ENCODE measurements at places on chromosomes 11 and 22.

GRCh38 chr11:10908215-10908951 lies 50.5 kb upstream of the ZBED5 start:
- no peak for DNase-seq

DNA sequence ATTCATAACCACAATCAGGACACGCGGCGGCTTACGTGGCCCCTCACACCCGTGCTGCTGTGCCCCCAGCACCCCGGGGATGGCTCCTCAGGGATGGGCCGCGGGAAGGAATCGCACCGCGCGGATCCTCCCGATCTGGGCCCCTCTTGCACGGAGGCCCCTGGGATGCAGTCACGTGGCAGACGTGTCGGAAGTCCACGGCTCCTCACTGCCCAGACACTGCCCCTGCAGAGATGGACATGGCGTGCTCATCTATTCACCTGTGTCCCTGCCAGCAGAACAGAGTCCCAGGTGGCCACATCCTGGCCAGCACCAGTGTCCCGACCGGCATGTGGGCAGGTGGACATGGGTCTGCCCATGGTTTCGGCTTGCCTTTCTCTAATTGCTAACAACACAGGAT lies 12.8 kb downstream of the MOB2 start:
- DNase-seq, result peak; percentile 71

DNA sequence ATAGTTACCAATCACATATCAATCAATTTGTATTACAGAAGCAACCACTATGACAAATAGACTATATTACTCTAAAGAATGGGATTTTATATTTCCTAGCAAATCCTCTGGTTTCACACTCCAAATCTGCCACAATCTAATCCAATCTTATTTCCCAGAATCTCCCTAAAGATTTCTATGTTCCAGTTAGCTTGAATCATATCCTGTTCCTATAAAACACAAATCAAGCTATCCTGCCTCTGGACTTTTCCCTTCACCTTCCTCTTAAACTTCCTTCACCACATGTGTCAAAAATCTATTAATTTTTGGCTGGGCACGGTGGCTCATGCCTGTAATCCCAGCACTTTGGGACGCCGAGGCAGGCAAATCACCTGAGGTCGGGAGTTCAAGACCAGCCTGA lies 50.0 kb downstream of the PIK3C2A start:
- no peak for DNase-seq

- no peak for DNase-seq
Measured at GRCh38 chr22:30470655-30471054, 1.2 kb downstream of the SEC14L3 start.

DNA sequence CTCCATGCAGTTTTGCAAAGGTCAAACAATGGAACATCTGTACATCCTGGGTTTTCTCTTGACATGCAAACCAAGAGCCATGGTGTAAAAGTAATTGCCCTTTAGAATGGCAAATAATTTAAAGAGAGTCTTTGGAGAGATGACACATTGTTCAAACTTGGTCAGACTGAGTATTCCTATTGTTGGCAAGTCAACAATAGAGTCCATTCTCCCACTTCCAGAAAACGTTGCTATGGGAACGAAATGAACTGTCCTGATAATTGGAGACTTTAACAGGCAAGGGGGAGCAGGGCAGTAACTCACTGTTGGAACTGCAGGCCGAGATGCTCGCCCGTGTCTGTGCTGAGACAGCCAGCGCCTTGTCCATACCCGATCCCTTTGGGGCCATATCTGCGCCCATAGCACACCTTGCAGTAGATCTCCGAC lies 13.9 kb downstream of the CSRP3 start:
- no peak for DNase-seq

GRCh38 chr11:96156379-96156722 lies 186.6 kb downstream of the MAML2 start:
- no peak for DNase-seq

- DNase-seq, result no peak
Measured at GRCh38 chr11:27395556-27396258, 32.7 kb upstream of the CCDC34 start.

DNA sequence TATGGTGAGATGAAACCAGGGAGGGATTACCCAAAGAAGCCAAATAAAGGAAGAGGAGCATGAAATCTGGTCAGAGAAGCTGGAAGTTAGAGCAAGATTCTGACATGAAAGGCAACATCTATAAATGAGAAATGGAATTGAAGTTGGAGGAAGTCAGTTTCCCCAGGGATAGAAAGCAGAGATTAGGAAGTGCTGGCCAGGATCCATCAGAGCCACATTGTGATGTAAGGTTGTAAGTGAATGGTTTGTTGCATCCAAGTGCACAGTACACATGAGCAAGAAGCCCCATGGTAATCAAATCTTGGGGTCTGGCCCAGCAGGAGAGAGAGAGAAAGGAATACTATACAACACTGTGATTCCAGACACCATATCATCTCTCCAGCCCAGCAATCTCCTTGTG lies 6.6 kb upstream of the NLRP10 start:
- no peak for DNase-seq

DNA sequence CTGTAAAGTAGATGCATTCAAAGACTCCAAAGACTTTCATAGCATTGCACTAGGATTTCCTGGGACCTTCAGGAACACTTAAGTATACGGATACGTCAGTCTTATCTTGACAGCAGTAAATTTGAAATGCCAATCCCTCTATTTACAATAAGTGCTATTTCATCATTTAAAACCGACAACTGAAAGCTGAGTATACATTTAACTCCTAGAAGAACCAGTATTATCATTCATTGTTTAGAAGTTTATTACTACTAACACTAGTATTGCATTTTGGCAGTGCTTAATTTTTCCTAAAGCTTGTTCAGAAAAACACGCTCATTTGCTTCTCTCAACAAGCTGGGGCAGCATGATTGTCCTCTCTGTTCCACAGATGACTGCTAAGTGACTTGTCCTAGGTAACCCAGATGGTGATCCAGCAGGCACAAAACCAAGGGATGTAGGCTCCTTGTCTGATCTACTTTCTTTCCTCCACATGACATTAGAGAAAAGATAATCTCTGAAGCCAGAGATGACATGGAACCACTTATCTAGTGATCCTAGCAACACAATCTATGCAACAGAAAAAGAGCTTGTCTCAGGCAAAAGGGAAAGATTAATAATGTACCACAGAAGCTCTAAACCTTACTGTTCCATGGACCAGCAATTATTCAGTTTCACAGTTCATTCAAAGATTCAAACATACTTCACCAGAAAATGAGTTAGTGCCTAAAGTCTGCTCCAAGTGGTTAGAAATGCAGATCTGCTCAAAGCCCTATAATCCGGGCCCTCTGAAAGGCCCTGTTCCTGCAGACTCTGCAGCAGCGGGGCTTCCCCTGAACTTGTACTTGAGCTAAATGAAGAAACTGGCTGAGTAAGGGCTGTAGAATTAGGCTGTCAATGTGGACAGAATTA lies 5.2 kb downstream of the MAML2 start:
- no peak for DNase-seq

DNA sequence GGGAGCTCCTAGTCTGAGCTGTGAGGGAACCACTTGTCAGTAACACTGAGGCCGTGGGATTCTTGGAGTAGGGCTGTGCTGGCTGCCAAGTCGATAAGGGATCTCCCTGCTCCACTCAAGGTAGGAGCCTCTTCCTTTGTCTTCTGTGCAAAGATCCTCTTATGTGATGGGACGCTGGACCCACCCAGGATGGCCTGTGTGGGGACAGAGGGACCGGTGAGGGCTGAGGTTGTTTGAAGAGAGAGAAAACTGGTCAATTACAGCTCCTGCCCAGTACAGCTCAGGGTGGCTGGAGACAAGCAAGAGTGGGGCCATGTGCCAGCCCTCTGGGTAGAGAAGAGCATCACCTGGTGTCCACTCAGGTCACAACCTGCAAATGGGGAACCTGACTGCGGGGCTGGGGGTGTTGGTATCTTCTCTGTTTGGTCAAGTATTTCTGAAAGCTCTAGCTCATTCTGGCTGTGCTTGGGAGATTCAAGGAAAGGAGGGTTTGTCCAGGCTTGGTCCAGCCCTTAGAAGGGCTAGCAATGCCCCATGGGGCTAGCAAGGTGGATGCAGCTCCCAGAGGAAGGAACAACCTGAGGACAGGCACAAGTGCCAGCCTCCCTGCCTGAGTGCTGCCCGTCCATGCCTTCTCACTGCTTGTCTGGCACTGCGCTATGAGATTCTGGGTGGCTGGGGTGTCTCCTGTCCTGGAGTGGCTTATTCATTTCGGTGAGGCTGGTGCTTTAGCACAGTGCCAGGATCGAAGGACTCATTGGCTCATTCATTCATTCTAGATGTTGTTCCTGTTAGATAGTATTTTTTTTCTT lies 27.6 kb upstream of the BAIAP2L2 start:
- no peak for DNase-seq

DNA sequence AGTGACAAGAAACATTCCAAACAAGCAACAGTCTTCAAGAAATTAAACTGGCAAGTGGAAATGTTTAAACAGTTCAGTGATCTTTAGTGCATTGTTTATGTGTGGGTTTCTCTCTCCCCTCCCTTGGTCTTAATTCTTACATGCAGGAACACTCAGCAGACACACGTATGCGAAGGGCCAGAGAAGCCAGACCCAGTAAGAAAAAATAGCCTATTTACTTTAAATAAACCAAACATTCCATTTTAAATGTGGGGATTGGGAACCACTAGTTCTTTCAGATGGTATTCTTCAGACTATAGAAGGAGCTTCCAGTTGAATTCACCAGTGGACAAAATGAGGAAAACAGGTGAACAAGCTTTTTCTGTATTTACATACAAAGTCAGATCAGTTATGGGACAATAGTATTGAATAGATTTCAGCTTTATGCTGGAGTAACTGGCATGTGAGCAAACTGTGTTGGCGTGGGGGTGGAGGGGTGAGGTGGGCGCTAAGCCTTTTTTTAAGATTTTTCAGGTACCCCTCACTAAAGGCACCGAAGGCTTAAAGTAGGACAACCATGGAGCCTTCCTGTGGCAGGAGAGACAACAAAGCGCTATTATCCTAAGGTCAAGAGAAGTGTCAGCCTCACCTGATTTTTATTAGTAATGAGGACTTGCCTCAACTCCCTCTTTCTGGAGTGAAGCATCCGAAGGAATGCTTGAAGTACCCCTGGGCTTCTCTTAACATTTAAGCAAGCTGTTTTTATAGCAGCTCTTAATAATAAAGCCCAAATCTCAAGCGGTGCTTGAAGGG lies 6.0 kb downstream of the MALAT1 start:
- DNase-seq, result peak; percentile 38

- peak; percentile 71 for DNase-seq
Measured at GRCh38 chr11:64916040-64916774, 802 bp downstream of the ATG2A start.

GRCh38 chr11:2950825-2951224 lies 21.6 kb upstream of the PHLDA2 start:
- DNase-seq, result no peak

DNA sequence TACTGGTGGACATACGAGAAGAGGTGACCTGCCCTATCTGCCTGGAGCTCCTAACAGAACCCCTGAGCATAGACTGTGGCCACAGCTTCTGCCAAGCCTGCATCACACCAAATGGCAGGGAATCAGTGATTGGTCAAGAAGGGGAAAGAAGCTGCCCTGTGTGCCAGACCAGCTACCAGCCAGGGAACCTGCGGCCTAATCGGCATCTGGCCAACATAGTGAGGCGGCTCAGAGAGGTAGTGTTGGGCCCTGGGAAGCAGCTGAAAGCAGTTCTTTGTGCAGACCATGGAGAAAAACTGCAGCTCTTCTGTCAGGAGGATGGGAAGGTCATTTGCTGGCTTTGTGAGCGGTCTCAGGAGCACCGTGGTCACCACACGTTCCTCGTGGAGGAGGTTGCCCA lies 6.9 kb downstream of the TRIM6 start:
- DNase-seq, result no peak

DNA sequence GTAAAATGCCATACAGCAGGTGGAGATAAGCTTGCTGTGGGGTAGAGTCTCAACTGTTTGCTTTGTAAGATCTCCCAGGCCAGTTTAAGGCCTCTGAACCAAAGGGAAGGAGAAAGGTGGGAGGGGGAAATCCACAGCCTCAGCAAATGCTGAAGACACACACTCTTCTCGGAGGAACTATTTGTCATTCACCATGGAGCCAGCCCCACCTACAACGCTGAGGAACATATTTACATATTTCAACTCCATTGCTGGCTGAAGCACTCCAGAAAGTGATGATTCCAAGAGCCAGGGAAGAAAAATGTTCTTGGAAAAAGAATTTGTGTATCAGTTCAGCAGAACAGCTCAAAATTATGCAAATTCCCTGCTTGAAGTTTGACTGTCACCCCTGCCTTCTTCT lies 6.5 kb downstream of the TENM4 start:
- no peak for DNase-seq

DNA sequence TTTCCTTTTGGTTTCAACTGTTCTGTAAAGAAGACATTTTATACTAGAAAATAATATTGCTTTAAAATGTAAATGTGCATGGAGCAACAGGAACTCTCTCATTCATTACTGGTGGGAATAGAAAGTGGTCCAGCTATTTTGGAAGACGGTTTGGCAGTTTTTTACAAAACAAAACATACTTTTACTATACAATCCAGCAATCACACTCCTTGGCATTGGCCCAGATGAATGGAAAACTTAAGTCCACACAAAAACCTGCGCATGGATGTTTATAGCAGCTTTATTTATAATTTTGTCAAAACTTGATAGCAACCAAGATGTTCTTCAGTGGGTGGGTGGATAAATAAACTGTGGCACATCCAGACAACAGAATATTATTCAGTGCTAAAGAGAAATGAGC lies 49.9 kb upstream of the SEPTIN5 start:
- DNase-seq, result no peak

- no peak for DNase-seq
Measured at GRCh38 chr22:28792491-28793383, 7.6 kb downstream of the XBP1 start.

DNA sequence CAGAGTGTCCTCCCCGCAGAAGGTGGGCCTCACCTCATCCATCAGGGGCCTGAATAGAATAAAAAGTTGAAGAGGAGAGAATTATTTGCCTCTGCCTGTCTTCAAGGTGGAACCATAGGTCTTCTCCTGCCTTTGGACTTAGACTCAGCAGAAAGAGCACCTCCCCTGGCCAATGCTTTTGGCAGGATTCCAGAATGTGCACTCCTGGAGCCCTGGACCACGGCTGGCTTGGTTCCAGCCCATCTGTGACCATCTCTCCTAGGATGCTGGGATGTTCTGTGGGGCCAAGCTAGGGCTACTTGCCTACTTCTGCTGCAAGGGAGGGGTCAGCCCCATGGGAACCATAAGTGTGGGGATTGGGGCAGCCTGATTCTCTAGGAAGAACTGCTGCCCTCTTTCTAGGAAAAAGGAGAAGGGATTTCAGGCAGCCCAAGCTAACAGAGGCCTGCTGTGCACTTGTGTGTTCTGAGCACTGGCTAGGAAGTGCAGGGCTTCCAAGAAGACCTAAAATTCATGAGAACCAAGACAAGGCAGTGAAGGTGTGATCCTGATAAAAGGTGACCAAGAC lies 32.2 kb upstream of the SHANK2 start:
- DNase-seq, result no peak

- no peak for DNase-seq
Measured at GRCh38 chr11:81303038-81303664, 1430.5 kb downstream of the FAM181B start.

DNA sequence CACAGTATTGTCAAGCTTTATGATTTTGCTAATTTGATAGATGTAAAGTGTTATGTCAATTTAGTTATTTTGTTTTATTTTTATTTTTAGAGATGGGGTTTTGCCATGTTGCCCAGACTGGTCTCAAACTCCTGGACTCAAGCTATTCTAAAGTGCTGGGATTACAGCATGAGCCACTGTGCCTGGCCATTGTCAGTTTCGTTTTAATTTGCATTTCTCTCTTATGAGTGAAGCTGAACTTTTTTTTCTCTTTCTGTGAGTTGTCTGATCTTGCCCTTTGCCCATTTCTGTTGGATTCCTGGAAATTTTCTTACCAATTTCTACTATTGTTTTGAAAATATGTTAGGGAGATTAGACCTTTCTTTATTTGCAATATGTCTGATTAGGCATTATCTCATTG lies 15.5 kb downstream of the NEU3 start:
- DNase-seq, result no peak

Measured in aorta (tissue), 5 donors.